ENCODE measurements at places on chromosomes 16 and 17. TPM values are rescaled to one million over a fixed set of nuclear protein-coding genes. Genes with fewer than 3 reads are reported as not detected.

The HBM gene
- total RNA-seq: not detected

The KRTAP1-5 gene
- not detected for total RNA-seq

The CRYM gene
- total RNA-seq: 0.31 TPM

The CLEC16A gene
- 12.1 TPM for total RNA-seq

The FBF1 gene
- total RNA-seq: 12.0 TPM

The FSCN2 gene
- total RNA-seq: not detected

The CDH1 gene
- 120 TPM for total RNA-seq

The CCL16 gene
- not detected for total RNA-seq

Measured in hair follicular keratinocyte (primary cell).